Activated CD8-positive, alpha-beta T cell treated with anti-CD3 and anti-CD28 coated beads, Interleukin-2, amount 10 ng/mL, durations not matched to agents 7 days and 5 days (primary cell): ENCODE measurements at places on chromosomes 4 and X. TPM values are rescaled to one million over a fixed set of nuclear protein-coding genes. Genes with fewer than 3 reads are reported as not detected.

DNA sequence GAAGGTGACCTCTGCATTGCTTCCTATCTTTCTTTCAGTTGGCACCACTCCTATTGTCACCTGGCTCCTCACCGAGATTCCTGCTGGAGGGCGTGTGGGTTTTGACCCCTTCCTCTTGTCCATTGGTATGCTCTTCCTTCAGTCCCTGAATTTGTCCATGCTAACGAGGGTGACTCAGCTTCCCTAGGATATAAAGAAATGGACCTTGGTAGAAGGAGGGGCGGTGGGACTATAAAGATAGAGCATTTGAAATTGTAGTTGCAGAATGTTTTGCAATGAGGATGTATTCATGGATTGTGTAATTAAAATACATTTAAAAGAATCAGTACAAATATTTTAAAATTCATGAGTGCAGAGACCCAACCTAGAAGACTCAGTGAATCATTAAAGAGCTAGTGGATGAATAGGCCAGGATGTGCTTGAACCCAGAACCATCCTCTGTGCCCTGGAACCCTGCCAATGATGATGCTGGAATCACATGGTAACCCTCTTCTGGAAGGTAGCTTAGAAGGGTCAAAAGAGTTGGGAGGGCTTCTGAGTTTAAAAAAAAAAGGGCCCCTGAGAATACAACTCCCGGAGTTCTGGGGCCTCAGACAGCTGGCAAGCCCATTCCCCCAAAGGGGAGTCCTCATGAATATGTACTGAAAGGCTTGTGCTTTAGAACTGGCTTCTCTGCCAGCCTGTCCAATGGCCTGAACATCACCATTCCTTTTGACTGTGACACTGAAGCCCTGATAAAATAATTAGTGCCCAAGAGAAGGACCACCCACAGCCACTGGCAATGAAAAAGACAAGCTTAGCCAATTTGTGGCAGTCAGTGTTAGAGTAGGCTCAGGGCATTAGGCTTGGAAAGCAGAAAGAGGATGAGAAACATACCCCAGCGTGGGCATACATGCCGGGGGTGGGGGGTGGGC lies 8.0 kb downstream of the XPNPEP2 start:
- H3K4me1 ChIP-seq, result peaks cover 60% of the 10 kb centered on the region
- no peaks in the 10 kb centered on the region for H3K36me3 ChIP-seq
- DNase-seq, result no peak
- H3K27me3 ChIP-seq, result no peaks in the 10 kb centered on the region
- H3K4me3 ChIP-seq, result no peak overlapping the region
- H3K27ac ChIP-seq, result no peak overlapping the region

PPP1R3F gene
- total RNA-seq, result 8.0 TPM

GRCh38 chrX:101642093-101642492 lies 17.6 kb downstream of the ARMCX2 start:
- no peak overlapping the region for H3K27ac ChIP-seq
- no peaks in the 10 kb centered on the region for H3K27me3 ChIP-seq
- H3K4me1 ChIP-seq, result no peaks in the 10 kb centered on the region
- no peaks in the 10 kb centered on the region for H3K36me3 ChIP-seq
- DNase-seq, result no peak

- no peak overlapping the region for H3K4me3 ChIP-seq
- H3K27ac ChIP-seq, result no peak overlapping the region
- no peaks in the 10 kb centered on the region for H3K27me3 ChIP-seq
- H3K36me3 ChIP-seq, result no peaks in the 10 kb centered on the region
Observed at GRCh38 chrX:13420545-13421183, 100.8 kb upstream of the ATXN3L start.

DNA sequence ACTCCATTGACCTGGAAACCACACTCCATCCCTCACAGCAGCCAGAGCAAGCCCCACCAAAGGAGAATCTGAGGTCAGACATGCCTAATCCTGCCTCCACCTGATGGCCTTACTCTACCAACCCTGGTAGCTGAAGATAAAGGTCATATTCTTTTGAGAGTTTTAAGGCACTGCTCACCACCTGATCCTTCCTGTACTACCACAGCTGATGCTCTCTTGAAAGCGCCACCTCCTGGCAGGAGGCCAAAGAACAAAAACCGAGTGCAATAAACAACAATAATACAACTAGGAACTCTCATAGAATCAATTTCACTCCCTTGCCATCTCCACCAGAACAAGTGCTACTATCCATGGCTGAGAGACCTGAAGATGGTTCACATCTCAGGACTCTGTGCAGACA lies 301.6 kb downstream of the NAF1 start:
- H3K27me3 ChIP-seq, result no peaks in the 10 kb centered on the region
- DNase-seq, result no peak
- H3K4me3 ChIP-seq, result no peak overlapping the region
- H3K4me1 ChIP-seq, result no peaks in the 10 kb centered on the region
- H3K36me3 ChIP-seq, result no peaks in the 10 kb centered on the region

FANCB gene
- 14.6 TPM for total RNA-seq

GRCh38 chr4:141463678-141464077 lies 172.7 kb upstream of the IL15 start:
- no peaks in the 10 kb centered on the region for H3K36me3 ChIP-seq
- DNase-seq, result no peak
- H3K27ac ChIP-seq, result no peak overlapping the region
- no peaks in the 10 kb centered on the region for H3K27me3 ChIP-seq

DNA sequence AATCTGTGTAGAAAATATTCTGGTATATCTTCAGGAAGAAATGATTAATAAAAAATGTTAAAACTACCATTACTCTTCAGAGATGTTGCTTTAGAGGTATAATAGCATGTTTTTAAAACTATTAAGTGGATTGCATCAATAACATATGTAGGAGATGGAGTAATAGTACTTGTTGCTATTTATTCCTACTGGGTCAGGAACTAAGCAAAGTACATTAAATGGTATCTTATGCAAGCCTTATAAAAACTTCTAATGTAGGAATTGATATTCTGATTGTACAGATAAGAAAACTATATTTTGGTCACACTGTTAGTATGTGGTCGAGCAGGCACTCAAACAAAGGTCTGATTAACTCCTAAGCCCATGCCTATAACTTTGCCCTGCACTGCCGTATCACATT lies 31.4 kb upstream of the PDLIM5 start:
- DNase-seq, result no peak
- H3K27me3 ChIP-seq, result peaks cover 16% of the 10 kb centered on the region
- no peaks in the 10 kb centered on the region for H3K36me3 ChIP-seq

GRCh38 chrX:38561951-38562719 lies 793 bp downstream of the TSPAN7 start:
- H3K4me1 ChIP-seq, result peaks cover 3% of the 10 kb centered on the region
- H3K36me3 ChIP-seq, result no peaks in the 10 kb centered on the region
- H3K4me3 ChIP-seq, result peak overlapping the region; percentile 71
- DNase-seq, result no peak

DNA sequence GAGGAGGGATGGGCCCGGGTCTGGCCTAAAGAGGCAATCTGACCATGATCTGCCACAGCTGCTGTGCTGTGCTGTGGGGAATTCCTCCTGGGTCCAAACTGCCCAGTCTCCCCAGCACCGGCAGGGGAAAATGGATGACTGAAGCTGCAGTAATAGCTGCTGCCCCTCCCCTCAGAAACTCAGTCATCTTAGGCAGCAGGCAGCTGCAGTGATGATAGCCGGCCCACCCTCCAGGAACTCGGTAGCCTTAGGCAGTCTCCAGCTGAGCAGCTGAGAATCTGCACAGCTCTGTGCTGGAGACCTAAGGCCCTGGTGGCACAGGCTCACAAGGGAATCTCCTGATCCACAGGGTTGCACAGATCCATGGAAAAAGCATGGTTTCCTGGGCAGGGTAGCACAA lies 113.4 kb upstream of the USP38 start:
- H3K4me3 ChIP-seq, result no peak overlapping the region
- H3K27me3 ChIP-seq, result no peaks in the 10 kb centered on the region
- H3K4me1 ChIP-seq, result no peaks in the 10 kb centered on the region
- H3K36me3 ChIP-seq, result no peaks in the 10 kb centered on the region

GRCh38 chr4:56666279-56666678 lies 14.8 kb downstream of the HOPX start:
- H3K27ac ChIP-seq, result no peak overlapping the region
- no peaks in the 10 kb centered on the region for H3K4me1 ChIP-seq
- no peak for DNase-seq
- no peak overlapping the region for H3K4me3 ChIP-seq
- H3K27me3 ChIP-seq, result peaks cover 30% of the 10 kb centered on the region
- H3K36me3 ChIP-seq, result no peaks in the 10 kb centered on the region

GRCh38 chrX:41553688-41554087 lies 106.5 kb downstream of the NYX start:
- H3K4me1 ChIP-seq, result peaks cover 23% of the 10 kb centered on the region
- DNase-seq, result no peak
- H3K27ac ChIP-seq, result no peak overlapping the region

DNA sequence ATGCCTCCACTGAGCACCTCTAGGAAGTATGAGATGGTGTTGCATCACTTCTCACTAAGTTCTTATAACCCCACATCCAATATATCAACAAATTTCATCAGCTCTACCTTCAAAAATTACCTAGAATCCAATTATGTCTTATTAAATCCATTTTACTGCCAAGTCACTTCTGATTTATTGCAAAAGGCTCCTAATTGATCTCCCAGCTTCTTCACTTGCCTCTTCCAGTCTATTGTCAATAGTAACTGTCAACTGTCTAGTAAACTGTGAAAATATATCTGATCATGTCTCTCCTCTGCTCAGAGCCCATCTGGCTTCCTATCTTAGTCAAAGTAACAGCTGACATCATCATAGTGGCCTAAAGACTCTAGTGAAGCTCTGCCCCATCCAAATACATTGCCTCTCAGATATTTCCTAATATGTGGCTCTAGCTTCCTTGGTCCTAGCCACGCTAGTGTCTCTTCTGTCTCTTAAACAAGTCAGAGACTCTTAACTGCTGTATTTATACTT lies 414.5 kb upstream of the ATOH1 start:
- H3K4me1 ChIP-seq, result no peaks in the 10 kb centered on the region
- no peak for DNase-seq
- H3K36me3 ChIP-seq, result no peaks in the 10 kb centered on the region
- H3K27ac ChIP-seq, result no peak overlapping the region
- no peak overlapping the region for H3K4me3 ChIP-seq
- no peaks in the 10 kb centered on the region for H3K27me3 ChIP-seq

TMPRSS11F gene
- total RNA-seq, result not detected

RASGEF1B gene
- total RNA-seq, result 2.4 TPM

COL25A1 gene
- not detected for total RNA-seq

GRCh38 chr4:135510582-135510981 lies 1309.0 kb upstream of the PABPC4L start:
- H3K27ac ChIP-seq, result no peak overlapping the region
- no peaks in the 10 kb centered on the region for H3K27me3 ChIP-seq
- H3K4me1 ChIP-seq, result no peaks in the 10 kb centered on the region
- no peak for DNase-seq
- no peaks in the 10 kb centered on the region for H3K36me3 ChIP-seq
- no peak overlapping the region for H3K4me3 ChIP-seq

GRCh38 chr4:122861172-122861943 lies 34.7 kb downstream of the FGF2 start:
- no peak overlapping the region for H3K27ac ChIP-seq
- no peak overlapping the region for H3K4me3 ChIP-seq
- no peak for DNase-seq
- H3K27me3 ChIP-seq, result peaks cover 27% of the 10 kb centered on the region
- H3K36me3 ChIP-seq, result no peaks in the 10 kb centered on the region
- no peaks in the 10 kb centered on the region for H3K4me1 ChIP-seq

TMLHE gene
- total RNA-seq, result 9.2 TPM

- no peaks in the 10 kb centered on the region for H3K27me3 ChIP-seq
- no peak for DNase-seq
- no peak overlapping the region for H3K27ac ChIP-seq
Observed at GRCh38 chr4:110793381-110793801, 170.5 kb upstream of the PITX2 start.

- H3K4me1 ChIP-seq, result no peaks in the 10 kb centered on the region
- H3K27ac ChIP-seq, result no peak overlapping the region
- peaks cover 8% of the 10 kb centered on the region for H3K27me3 ChIP-seq
- no peaks in the 10 kb centered on the region for H3K36me3 ChIP-seq
- no peak overlapping the region for H3K4me3 ChIP-seq
- no peak for DNase-seq
Observed at GRCh38 chr4:47741200-47741599, 96.7 kb downstream of the CORIN start.

GRCh38 chrX:50068285-50068563 lies 132.6 kb downstream of the AKAP4 start:
- no peak overlapping the region for H3K27ac ChIP-seq
- no peak for DNase-seq
- H3K27me3 ChIP-seq, result no peaks in the 10 kb centered on the region
- no peak overlapping the region for H3K4me3 ChIP-seq
- no peaks in the 10 kb centered on the region for H3K36me3 ChIP-seq
- peaks cover 3% of the 10 kb centered on the region for H3K4me1 ChIP-seq

GRCh38 chr4:80594701-80595100 lies 259.2 kb downstream of the CFAP299 start:
- H3K36me3 ChIP-seq, result no peaks in the 10 kb centered on the region
- no peaks in the 10 kb centered on the region for H3K27me3 ChIP-seq
- no peaks in the 10 kb centered on the region for H3K4me1 ChIP-seq

ATOH1 gene
- not detected for total RNA-seq

DNA sequence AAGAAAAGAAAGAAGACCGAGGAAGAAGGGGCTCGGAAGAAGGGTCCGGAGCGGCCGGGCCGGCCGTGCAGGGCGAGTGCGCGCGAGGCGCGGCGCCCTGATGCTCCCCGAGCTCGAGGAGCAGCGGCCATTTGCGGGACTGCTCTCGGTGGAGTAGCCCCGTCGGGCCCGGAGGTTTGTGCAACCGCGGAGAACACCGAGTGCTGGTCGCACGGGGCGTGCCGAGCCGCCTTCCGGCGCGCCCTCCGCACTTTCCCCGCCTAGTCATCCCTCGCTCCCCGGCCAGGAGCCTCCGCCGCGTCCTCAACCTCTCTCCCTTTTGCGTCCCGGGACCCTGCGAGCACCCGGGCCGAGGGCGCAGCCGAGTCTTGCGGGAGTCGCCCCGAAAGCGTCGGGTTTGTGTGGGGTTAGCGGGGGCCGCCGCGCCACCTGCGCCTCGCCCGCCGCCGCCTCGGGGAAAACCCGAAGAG lies 127.4 kb downstream of the LAS1L start:
- peaks cover 3% of the 10 kb centered on the region for H3K4me1 ChIP-seq
- H3K4me3 ChIP-seq, result peak overlapping the region; percentile 62
- DNase-seq, result peak; percentile 20
- no peak overlapping the region for H3K27ac ChIP-seq
- H3K27me3 ChIP-seq, result peaks cover 19% of the 10 kb centered on the region

INTU gene
- 0.16 TPM for total RNA-seq

- peak overlapping the region; percentile 29 for H3K4me3 ChIP-seq
- H3K27me3 ChIP-seq, result peaks cover 39% of the 10 kb centered on the region
Observed at GRCh38 chr4:65670020-65670330, 314 bp downstream of the EPHA5 start.

DNA sequence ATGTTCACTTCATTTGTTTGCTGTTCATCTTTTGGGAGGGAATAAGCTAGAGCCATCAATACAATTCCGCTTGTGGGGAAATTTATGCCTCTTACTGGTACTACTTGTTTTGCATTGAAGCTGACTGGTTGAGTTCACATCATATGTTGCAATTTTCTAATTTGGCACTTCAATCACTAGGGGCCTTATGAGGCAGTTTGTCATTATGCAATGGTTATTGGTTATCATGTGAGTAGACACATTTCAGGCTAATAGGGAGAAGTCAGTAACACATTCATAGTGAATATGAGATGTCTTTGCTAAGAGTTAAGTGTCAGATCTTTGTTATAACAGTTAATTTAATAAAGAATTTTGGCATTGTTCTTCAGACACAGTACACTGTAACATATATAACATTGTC lies 5.0 kb downstream of the RPL36A start:
- no peaks in the 10 kb centered on the region for H3K27me3 ChIP-seq
- no peak overlapping the region for H3K27ac ChIP-seq
- H3K36me3 ChIP-seq, result peaks cover 49% of the 10 kb centered on the region
- no peak for DNase-seq
- H3K4me3 ChIP-seq, result no peak overlapping the region

ZNF711 gene
- total RNA-seq, result 0.10 TPM

SMIM14 gene
- total RNA-seq, result 2.0 TPM

PRKG2 gene
- 0.23 TPM for total RNA-seq

- H3K4me3 ChIP-seq, result no peak overlapping the region
- H3K36me3 ChIP-seq, result no peaks in the 10 kb centered on the region
Observed at GRCh38 chrX:12881914-12882313, 15.0 kb downstream of the TLR7 start.
